ENCODE measurements at places on chromosomes 16 and 17.

- no peak for DNase-seq
Measured at GRCh38 chr16:29854520-29855100, 8.4 kb downstream of the CDIPT start.

DNA sequence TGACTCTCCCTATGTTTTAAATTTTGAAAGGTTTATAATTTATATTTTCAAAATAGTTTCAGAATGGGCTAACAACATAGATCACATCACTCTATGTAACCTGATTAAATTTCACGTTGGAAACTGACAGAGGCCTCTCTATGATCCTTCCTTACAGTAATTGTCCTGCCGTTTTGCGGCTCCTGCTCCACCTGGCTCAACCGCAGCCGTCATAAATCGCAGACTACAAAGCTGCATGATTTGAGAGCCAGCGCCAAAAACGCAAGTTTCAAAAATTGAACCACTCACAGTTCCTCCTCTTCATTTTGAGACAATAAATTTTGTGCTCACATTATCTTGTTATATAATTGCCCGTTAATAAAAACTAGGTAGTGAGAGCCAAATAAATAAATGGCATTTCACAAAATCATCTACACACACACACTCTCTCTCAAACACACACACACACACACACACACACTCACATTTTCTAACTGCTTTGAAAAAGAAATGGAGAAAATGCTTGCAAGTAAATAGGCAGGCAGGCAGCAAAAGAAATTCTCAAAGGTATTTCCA, 263.1 kb upstream of the PSMD7 start:
- DNase-seq, result no peak

DNA sequence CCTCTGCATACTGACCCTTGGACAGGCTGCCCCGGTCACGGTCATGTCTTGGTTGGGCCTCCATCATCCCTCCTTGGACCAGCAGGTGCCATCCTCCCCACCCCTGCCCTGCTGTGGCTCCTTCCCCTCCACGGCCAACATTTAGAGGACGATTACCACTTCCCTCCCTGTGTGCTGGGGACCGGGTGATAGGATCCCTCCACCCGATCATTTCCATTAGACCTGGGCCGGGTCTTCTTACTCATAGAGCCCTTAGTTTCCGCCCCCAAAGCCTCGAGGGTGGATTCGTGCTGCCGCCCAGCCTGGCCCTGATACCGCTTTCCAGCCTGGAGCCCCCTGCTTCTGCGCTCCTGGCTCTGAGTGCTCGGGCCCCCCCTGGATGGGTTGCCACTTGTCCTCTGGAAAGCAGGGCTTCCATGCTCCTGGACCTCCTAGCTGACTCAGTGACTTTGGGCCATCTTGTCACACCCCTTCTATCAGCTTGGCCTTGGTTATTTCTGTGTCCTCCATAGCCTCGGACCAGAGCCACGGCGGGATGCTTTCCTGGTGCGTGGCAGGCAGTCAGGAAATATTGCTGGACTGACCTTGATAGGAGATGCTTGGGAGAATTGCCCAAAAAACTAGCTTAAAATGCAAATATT, 171.4 kb downstream of the SEC14L1 start:
- DNase-seq, result no peak

GRCh38 chr17:60252459-60252858, 102.7 kb downstream of the CA4 start:
- no peak for DNase-seq

DNA sequence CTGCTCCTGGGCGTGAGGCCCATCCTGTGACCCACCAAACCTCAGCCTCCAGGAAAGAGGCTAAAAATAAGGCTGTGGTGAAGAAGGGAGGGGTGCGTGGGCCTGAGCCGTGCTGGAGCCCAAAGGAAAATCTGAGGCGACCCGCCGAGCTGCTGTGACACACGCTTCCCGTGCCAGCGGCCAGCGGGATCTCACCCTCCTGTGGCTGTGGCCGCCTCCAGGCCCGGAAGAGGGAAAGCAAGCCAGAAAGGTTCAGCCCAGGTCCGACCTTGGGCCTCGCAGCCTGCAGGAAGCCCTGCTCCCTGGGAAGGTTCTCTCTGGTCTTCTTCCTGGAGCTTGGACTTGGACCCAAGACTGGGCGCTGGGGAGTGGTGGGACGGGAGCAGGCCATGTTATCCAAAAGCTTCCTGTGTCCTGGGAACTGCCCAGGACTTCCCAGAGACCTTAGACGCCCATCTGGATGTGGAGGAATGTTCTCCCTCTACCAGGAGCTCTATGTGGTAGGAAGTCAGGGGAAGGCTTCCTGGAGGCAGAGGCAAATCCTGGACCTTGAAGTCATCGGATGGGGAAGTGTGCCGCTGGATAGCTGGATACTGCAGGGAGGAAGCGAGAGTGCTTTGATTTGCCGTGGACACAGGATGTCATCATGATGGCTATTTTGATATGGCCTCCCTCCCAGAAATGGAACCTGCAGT, 11.4 kb downstream of the SPNS2 start:
- no peak for DNase-seq

- no peak for DNase-seq
Measured at GRCh38 chr17:1391577-1391976, 8.4 kb downstream of the YWHAE start.

GRCh38 chr17:81566461-81567126, 14.4 kb upstream of the FAAP100 start:
- no peak for DNase-seq

DNA sequence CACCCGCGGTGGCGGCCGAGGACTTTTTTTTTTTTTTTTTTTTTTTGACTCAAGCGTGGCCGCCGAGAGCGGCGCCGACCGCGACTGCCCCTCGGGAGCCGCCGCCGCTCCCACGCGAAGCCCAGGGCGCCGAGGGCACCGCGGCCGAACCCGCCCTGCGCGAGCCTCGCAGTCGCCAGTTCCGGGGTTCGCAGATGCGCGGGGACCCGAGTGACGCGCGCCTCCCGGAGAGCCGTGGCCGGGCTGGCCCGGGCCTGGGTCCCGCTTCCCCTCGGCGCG, 1.1 kb downstream of the METRNL start:
- DNase-seq, result no peak

- no peak for DNase-seq
Measured at GRCh38 chr17:59266745-59267144, 46.4 kb downstream of the GDPD1 start.

- no peak for DNase-seq
Measured at GRCh38 chr16:75921281-75921680, 195.0 kb upstream of the CPHXL start.

GRCh38 chr17:21377705-21378396, 1.7 kb downstream of the KCNJ12 start:
- no peak for DNase-seq

GRCh38 chr17:77246110-77247047, 105.6 kb downstream of the SEC14L1 start:
- DNase-seq, result no peak

DNA sequence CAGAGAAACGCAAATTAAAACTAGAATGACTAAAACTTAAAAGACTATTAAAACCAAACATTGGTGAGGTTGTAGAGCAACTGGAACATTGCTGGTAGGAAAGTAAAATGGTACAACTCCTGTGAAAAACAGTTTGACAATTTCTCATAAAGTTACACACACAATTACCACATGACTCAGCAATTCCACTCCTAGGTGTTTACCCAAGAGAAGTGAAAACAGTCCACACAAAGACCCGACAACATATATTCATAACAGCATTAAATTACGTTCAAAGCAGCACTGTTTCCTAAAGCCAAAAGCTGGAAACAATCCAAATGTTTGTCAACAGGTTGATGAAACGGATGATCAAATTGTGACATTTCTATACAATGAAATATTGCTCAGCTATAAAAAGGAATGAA, 26.5 kb upstream of the ALOX12 start:
- DNase-seq, result no peak

GRCh38 chr16:33877-34647, 19.3 kb downstream of the POLR3K start:
- DNase-seq, result no peak

DNA sequence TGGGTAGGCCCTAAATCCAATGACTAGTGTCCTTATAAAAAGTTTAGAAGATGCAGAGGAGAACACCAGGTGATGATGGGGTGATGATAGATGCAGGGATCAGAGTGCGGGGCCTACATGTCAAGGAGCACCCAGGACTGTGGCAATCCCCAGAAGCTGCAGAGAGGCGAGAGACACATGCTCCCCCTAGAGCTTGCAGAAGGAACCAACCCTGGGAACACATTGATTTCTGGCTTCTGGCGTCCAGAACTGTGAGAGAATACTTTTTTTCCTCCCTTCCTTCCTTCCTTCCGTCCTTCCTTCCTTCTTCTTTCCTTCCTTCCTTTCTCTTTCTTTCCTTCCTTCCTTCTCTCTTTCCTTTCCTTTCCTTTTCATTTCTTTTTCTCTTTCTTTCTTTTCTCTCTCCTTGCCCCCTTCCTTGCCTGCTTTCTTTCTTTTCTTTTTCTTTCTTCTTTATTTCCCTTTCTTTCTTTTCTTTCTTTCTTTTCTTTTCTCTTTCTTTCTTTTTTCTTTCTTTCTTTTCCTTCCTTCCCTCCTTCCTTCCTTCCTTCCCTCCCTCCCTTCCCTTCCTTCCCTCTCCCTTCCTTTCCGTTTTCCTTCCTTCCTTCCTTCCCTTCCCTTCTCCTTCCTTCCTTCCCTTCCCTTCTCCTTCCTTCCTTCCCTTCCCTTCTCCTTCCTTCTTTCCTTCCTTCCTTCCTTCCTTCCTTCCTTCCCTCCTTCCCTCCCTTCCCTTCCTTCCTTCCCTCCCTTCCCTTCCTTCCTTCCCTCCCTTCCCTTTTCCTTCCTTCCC, 134.3 kb downstream of the HAPSTR1 start:
- DNase-seq, result no peak

GRCh38 chr17:14805348-14805747, 459.8 kb downstream of the PMP22 start:
- no peak for DNase-seq

GRCh38 chr17:37088913-37089312, 140.2 kb downstream of the AATF start:
- DNase-seq, result no peak

Data from NCI-H1436 treated with DMSO at 0.1 percent for 48 hours (cell line).